ENCODE measurements at places on chromosomes 4 and X.

DNA sequence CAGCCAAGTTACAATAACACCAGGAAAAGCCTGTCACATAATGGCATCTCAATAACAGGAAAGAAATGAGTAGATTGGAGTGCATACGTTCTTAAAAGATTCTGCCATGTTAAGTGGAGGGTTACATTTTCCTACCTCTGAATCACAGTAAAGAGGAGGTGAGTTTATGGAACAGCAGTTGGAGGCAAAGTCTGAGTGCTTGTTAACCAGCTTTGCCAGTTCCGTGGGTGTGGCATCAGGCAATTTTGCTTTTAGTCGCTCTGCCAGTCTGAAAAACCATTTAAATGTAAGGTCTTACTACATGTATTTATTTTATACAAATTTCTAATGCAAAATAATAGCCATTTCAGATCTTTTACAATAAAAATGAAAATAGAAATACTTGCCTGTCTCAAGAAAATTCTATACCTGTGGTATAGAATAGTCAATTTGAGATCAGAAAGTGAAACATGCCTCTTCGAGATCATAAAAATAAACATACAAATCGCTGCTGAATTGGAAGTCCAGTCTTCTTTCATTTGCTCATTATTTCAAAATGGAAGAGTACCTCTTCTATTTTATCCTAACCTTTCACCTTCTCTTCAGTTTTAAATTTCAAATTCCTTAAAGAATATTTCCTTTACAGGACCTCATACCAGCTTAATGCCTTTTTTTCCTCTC, 31.4 kb downstream of the GC start:
- no peak for DNase-seq

DNA sequence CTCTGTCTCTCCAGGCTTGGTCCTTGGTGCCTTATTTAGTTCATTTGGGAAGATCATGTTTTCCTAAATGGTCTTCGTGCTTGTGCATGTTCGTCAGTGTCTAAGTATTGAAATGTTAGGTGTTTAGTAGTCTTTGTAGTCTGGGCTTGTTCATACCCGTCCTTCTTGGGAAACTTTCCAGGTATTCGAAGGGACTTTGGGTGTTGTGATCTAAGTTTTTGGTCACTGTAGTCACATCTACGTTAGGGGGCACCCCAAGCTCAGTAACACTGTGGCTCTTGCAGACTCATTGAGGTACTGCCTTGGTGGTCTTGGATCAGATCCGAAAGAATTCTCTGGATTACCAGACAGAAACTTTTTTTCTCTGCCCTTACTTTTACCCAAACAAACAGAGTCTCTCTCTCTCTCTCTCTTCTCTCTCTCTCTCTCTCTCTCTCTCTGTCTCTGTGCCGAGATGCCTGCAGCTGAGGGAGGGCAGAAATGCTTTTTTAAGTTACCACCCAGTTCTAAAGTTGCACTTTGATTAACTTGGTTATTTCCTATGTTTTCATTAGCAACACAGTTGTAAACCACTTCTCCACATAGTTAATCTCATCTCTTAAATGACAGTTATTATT, 67.6 kb upstream of the SLC7A3 start:
- DNase-seq, result peak; percentile 72

DNA sequence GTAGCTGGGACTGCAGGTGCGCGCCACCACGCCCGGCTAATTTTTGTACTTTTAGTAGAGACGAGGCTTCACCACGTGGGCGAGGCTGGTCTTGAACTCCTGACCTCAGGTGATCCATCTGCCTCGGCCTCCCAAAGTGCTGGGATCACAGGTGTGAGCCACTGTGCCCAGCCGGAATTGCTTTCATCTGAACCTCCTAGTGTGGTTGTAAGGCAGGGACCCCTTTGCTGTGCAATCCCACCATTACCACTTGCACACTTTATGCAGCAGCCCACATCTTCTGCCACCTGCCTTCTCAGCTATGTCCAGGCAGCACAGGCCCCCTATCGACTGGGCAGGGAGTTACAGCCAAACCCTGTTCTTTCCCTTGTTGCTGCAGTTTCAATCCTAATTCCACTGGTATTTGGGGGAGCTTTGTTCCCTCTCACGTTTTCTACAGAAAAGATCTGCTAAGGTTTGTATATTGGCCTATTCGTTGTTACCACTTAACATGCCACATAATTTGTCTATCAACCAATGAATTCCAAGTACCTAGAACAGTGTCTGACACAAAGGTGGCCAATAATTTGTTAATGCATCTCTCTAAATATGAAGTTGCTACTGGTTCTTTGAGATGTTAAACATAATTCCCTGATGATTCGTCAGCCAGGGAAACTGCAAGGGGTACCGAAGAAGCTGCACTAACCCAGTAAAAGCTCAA, 6.5 kb downstream of the RPL39 start:
- DNase-seq, result peak; percentile 34

DNA sequence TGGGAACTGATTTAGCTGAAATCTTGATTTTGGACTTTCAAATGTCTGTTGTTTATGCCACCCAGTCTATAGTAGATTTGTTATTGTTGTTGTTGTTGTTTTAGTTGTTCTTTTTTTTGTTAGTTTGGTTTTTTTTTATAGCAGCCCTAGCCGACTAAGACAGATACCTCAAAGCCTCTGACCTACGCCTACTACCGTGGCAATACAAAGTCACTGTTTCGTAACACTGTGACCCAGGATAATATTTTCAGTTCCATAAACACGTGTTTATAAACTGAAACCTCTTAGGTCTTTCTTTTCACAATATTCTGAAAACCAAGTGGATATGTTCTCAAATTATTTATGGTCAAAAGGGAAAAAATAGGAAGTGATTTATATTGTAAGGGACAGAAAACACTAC, 32.8 kb downstream of the VCX2 start:
- no peak for DNase-seq

GRCh38 chrX:46739736-46740135, 19.2 kb downstream of the SLC9A7 start:
- no peak for DNase-seq

DNA sequence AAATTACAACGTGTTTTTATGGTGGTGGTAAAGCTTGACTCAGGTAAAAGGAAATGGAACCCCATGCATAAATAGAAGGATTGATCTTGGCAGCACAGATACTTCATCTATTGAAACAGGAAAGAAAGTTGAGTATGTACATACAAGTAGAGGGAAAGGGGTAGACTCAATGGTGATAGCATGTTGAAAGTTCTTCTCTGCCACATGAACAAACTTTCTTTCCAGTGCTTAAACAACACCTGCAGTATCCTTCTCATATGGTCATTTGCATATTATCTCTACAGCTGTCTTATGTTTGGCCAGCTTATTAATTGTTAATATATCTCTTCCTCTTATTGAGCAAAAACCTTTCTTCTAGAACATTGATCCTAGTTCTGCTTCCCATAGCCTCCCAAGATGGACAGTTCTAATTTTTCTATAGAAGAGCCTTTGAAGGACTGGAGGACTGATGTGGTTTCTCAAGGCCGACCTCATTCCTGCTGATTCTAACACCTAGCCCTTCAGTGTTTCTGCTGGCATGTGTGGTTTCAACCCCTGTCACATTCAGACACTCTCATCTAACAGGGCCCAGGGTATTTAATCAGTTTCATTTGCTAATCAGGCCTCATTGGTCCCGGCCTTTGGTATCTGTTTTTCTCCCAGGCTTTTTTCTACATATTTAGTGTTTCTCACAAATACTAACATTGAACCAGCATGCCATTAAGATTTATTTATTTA, 108.1 kb upstream of the SPRY1 start:
- DNase-seq, result no peak

DNA sequence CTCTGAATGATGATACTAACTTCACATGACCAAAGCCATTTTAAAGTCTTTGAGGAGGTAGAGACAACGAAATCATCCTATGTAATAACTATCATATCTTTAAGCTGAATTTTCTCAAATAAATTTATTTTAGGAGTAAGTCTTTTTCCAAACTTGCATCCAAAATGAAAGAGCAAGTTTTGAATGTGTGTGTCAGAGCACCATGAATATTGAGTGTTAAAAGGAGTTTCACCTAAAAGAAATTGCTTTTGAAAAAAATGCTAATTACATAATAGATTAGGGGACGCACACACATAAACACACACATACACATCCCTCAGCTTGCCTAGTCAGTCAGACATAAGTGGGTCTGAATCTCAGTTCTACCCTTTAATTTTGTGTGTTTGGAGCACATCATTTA, 1.9 kb downstream of the ANK2 start:
- no peak for DNase-seq

GRCh38 chrX:140712413-140713173, 3.0 kb downstream of the LINC00632 start:
- peak; percentile 92 for DNase-seq

- DNase-seq, result no peak
Measured at GRCh38 chrX:13985697-13986435, 43.8 kb downstream of the GEMIN8 start.
